ENCODE measurements at places on chromosomes 6 and 20.

DNA sequence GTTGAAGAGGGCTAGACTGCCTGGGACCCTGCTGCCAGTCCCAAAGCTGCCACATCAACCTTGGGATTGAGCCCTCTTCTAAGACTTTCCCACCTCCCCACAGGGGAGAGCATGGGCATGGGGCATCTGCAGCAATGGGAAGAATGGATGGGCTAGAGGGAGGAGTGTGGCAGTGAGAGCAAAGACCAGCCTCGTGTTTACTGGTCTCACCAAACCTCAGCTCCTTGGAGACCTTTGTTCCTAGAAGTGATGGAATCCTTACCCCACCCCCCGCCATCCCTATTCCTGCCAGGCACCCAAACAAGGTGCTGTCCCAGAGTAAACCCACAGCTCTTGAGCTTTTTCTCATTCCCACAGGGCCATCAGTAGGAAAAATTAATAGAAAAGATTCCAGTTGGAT is 20.0 kb upstream of the ARMC12 start:
- no peak for DNase-seq
- no peaks in the 10 kb centered on the region for H3K27me3 ChIP-seq

GRCh38 chr20:43457640-43458421 is at the start of gene SRSF6:
TSS of gene SRSF6 (plus strand) at chr20:43457896. CDS start at chr20:43458034, 138 bp downstream.
- DNase-seq: peak; percentile 96
- H3K4me3 ChIP-seq: peak within 1 kb of the TSS; percentile 95
- H3K27me3 ChIP-seq: no peaks in the 10 kb centered on the region
- peak within 1 kb of the TSS; percentile 93 for H3K27ac ChIP-seq
- H3K4me1 ChIP-seq: peaks cover 19% of the 10 kb centered on the region

DNA sequence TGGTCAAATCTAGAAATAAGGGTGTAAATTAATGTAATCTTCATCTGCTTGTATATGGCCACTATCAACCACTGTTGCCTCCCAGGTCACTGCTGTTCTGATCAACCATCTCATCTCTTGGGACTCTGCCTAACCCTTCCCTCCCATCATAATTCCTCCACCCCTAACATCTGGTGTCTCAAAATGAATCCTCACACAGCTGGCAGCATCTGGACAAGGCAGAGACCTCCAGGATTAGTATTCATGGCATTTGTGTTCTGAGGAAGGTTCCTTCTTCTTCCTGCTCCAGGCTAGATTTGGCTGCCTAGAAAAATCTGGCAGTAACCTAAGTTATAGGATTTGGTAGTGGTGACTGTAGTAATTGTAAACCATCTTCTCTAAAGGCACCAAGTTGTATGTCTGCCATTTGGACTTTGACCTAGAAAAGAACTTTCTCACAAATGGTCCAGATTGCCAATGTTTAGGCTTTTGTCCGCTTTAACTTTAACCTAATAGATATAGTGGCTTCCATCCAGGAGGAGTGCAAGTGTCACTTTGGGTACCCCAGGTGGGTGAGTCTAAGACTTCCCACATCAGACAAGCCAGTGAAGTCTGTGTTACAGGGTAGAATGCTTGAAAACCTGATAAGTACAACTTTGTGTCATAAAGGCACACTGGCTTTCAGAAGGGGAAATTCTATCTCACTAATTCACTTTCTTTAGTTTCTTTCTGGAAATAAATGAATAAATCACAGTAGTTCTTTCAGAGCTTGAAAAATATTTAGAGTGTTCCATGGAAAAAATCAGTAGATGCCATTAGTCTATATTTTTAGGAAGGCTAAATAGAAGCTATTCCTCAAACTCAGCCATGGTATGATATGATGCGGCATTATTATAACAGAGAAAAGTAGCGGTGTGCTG is 3.0 kb upstream of the PHACTR2 start:
- DNase-seq: no peak
- H3K4me3 ChIP-seq: no peak overlapping the region
- H3K27me3 ChIP-seq: no peaks in the 10 kb centered on the region
- no peak overlapping the region for H3K27ac ChIP-seq
- no peaks in the 10 kb centered on the region for H3K36me3 ChIP-seq

GRCh38 chr6:35358086-35358485 is 15.7 kb downstream of the PPARD start:
- H3K4me1 ChIP-seq: peaks cover 17% of the 10 kb centered on the region
- DNase-seq: no peak
- H3K4me3 ChIP-seq: no peak overlapping the region
- no peaks in the 10 kb centered on the region for H3K27me3 ChIP-seq
- peaks cover 13% of the 10 kb centered on the region for H3K36me3 ChIP-seq
- H3K27ac ChIP-seq: no peak overlapping the region

GRCh38 chr20:1885940-1886693 is 9.1 kb upstream of the SIRPA start:
- no peak overlapping the region for H3K4me3 ChIP-seq
- H3K36me3 ChIP-seq: no peaks in the 10 kb centered on the region
- H3K4me1 ChIP-seq: peaks cover 35% of the 10 kb centered on the region
- H3K27ac ChIP-seq: no peak overlapping the region
- DNase-seq: no peak

GRCh38 chr6:168686831-168687730 is 246.1 kb downstream of the SMOC2 start:
- H3K4me3 ChIP-seq: no peak overlapping the region
- H3K27ac ChIP-seq: no peak overlapping the region
- peak; percentile 19 for DNase-seq
- no peaks in the 10 kb centered on the region for H3K36me3 ChIP-seq
- no peaks in the 10 kb centered on the region for H3K27me3 ChIP-seq
- no peaks in the 10 kb centered on the region for H3K4me1 ChIP-seq

DNA sequence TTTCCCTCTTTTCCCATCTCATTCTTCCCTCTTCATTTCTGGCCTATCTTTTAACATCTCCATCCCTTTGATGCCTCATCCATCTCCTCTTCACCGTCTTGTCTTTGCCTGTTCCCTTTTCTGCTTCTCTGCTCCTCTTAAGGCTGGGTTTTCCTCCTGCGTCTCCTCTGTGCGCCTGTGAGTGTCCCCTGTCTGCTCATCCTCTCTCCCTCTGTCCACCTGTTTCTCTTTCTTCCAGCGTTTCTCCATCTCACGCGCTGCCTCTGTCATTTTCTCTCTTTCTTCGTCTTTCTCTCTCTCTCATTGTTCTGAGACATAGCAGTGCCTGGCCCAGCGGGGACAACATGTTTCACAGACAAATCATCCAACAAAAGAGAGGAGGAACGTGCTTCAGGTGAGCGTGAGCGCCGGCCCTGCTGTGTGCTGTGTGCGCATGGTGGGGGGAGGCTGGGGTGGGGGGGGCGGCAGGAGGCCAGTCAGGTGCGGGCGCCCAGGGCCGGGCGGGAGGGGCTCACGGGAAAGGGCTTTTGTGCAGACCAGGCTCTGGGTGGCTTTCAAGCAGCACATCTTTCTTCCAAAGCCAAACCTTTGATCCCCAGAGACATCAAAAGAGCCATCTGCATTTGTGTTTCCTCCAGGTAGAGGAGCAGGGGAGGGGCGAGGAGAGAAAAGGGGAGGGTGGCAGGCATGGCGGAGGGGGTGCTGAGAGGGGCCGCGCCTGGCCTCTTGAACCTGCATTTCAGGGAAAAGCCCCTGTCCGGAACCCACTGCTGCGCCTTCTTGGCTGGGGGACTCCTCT is 121.3 kb downstream of the VEGFA start:
- H3K27ac ChIP-seq: no peak overlapping the region
- H3K27me3 ChIP-seq: no peaks in the 10 kb centered on the region
- no peaks in the 10 kb centered on the region for H3K36me3 ChIP-seq
- H3K4me1 ChIP-seq: peaks cover 22% of the 10 kb centered on the region

GRCh38 chr6:63872233-63872632 is 236.6 kb downstream of the PHF3 start:
- no peak overlapping the region for H3K27ac ChIP-seq
- H3K4me1 ChIP-seq: no peaks in the 10 kb centered on the region
- H3K36me3 ChIP-seq: no peaks in the 10 kb centered on the region
- H3K27me3 ChIP-seq: no peaks in the 10 kb centered on the region
- no peak overlapping the region for H3K4me3 ChIP-seq
- no peak for DNase-seq

DNA sequence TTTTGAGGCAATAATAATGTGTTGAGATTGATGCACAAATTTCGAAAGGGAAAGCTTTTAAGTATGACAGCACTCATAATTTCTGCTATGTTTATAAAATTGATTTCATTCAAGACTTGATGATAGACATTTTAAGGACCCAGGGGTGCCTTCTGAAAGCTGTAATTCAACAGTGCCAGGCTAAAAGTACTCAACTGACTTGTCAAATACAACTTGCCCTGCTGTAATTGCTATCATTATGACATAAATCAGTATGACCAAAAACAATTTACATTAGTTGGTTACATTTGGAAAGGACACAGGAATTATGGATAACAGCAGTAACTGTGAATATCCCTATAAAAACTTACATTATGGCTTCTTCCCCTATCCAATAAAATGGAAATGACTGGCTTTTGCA is 178.9 kb downstream of the MMUT start:
- H3K27me3 ChIP-seq: no peaks in the 10 kb centered on the region
- no peak for DNase-seq
- H3K27ac ChIP-seq: no peak overlapping the region
- H3K4me3 ChIP-seq: no peak overlapping the region
- no peaks in the 10 kb centered on the region for H3K36me3 ChIP-seq

DNA sequence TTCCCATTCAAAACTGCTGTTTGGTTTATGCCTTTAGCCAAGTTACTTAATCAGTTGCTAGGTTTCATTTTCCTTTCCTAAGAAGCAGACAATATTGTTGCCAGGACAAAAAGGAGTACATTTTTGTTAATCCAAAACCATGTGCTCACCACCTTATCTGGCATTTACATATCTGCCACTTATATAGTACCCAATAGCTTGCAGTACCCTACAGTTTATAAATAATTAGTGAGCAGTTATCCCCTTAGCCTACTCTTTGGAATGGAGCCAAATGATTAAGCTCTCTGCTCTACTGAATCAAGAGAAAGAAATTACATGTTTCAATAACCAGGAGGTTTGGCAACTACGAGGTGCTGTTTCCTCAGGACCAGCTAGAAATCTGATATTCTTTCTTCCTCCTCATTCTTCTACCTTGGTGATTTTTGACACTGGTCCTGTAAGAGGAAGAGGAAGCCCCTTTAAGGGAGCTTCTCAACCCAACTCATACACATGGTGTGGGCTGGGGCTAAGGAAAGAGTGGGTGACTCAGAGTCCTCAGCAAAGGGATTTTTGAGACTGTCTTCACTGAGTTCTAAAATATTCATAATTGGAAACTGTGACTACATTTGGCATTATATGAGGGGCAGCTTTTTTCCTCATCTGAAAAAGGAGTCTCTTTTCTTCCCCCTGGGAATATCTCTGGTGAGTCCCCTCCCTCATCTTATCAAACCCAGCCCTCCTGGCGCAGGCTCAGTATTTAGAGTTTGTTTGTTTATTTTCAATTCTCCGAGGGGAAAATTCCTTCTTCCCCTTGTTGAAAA is 1.5 kb downstream of the ZNFX1 start:
- peak overlapping the region; percentile 97 for H3K27ac ChIP-seq
- peaks cover 18% of the 10 kb centered on the region for H3K36me3 ChIP-seq
- H3K27me3 ChIP-seq: no peaks in the 10 kb centered on the region
- peak overlapping the region; percentile 95 for H3K4me3 ChIP-seq
- DNase-seq: no peak
- peaks cover 27% of the 10 kb centered on the region for H3K4me1 ChIP-seq

- no peak overlapping the region for H3K4me3 ChIP-seq
- H3K36me3 ChIP-seq: no peaks in the 10 kb centered on the region
- peaks cover 37% of the 10 kb centered on the region for H3K4me1 ChIP-seq
- no peak for DNase-seq
- H3K27ac ChIP-seq: peak overlapping the region; percentile 70
These were observed 152.9 kb downstream of the ERMARD start for GRCh38 chr6:169904051-169904922.

DNA sequence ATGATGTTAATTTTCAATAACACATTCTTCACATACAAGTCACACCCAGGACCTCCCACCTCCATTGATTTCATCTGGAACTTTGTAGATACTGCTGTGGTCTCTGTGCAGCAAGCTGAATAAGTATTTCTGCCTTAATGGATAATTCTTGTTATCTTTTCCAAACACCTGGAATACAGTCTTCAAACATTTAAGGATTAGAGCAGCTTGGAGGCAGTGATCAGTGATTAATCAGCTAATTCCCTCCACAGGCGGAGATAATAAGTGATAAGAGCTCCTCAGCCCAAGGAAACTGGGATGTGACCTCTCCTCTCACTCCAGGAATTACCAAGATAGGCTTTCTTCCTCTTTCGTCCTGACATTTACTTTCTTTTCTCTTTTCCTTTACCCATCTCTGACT is 110.7 kb downstream of the FIG4 start:
- H3K27ac ChIP-seq: no peak overlapping the region
- H3K4me3 ChIP-seq: no peak overlapping the region
- no peak for DNase-seq
- no peaks in the 10 kb centered on the region for H3K36me3 ChIP-seq
- H3K4me1 ChIP-seq: no peaks in the 10 kb centered on the region

DNA sequence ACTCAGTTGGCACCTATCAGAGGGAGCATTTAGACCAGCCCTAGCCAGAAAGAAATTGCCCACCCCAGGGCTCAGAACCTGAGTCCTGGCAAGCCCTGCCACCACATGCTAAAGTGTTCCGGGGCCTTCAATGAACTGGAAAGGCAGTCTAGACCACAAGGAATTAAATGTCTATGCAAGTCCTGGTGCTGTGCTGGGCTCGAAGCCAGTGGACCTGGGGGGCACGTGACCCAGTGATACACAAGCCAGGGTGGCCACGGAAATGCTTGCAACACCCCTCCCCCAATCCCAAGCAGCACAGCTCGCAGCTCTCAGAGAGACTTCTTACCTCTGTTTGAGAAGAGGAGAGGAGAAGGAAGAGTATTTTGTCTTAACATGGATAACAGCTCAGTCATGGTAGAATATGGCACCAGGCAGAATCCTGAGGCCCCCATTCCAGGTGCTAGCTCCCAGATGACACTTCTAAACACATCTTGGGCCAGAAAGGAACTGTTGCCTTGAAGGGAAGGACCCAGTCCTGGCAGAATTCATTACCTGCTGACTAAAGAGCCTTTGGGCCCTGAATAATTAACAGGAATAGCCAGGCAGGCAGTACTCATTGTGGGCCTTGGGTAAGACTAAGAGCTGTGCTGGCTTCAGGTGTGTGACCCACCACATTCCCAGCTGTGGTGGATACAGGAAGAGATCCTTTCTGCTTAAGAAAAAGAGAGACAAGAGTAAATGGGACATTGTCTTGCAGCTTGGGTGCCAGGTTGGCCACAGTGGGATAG is 111.3 kb downstream of the BTBD9 start:
- H3K27ac ChIP-seq: no peak overlapping the region
- no peak overlapping the region for H3K4me3 ChIP-seq
- no peaks in the 10 kb centered on the region for H3K4me1 ChIP-seq
- no peak for DNase-seq

All from liver (tissue), 10 donors.